Fibroblast of the aortic adventitia (primary cell): ENCODE measurements at places on chromosomes 3 and 15. TPM values are rescaled to one million over a fixed set of nuclear protein-coding genes. Genes with fewer than 3 reads are reported as not detected.

KLHL40 gene
- total RNA-seq, result not detected in 2 replicates

LRRIQ4 gene
- 0.09 TPM in 1 of 2 replicates, not detected in the other for total RNA-seq

CLDN11 gene
- total RNA-seq, result 375 and 661 TPM in 2 replicates

POLQ gene
- 0.49 and 10.1 TPM in 2 replicates for total RNA-seq

SCN11A gene
- under 0.01 and 0.25 TPM in 2 replicates for total RNA-seq

AZI2 gene
- total RNA-seq, result 82.0 and 108 TPM in 2 replicates

PSMD6 gene
- total RNA-seq, result 67.1 and 72.8 TPM in 2 replicates
